ENCODE measurements at places on chromosomes 2 and 18. TPM values are rescaled to one million over a fixed set of nuclear protein-coding genes. Genes with fewer than 3 reads are reported as not detected.

The RNU2-63P gene
- total RNA-seq = 40.2 TPM

The NT5DC4 gene
- not detected for total RNA-seq

The UNC80 gene
- total RNA-seq = 0.03 TPM

The C1QL2 gene
- total RNA-seq = not detected

The KCTD1 gene
- 3.3 TPM for total RNA-seq

The FASTKD1 gene
- total RNA-seq = 42.1 TPM

The NEUROD1 gene
- total RNA-seq = not detected

The ANKRD30B gene
- not detected for total RNA-seq

The DYSF gene
- total RNA-seq = 0.16 TPM

The TYMS gene
- 54.5 TPM for total RNA-seq

The PRKAG3 gene
- not detected for total RNA-seq

The EFEMP1 gene
- 0.25 TPM for total RNA-seq

The DES gene
- 0.58 TPM for total RNA-seq

The POLR1A gene
- total RNA-seq = 81.4 TPM

The SLC14A1 gene
- total RNA-seq = not detected

The IL36G gene
- not detected for total RNA-seq

The MPP4 gene
- total RNA-seq = not detected

The CDK15 gene
- total RNA-seq = not detected

The BCL11A gene
- total RNA-seq = 0.38 TPM

The GALR1 gene
- not detected for total RNA-seq

The KLHL30 gene
- not detected for total RNA-seq

The SERPINB13 gene
- not detected for total RNA-seq

The UGP2 gene
- total RNA-seq = 47.7 TPM

The BIRC6 gene
- 66.6 TPM for total RNA-seq

The G6PC2 gene
- total RNA-seq = not detected

The THOC1 gene
- total RNA-seq = 51.6 TPM

The APLF gene
- 1.3 TPM for total RNA-seq

The FN1 gene
- 4.6 TPM for total RNA-seq

The TMEM17 gene
- 0.08 TPM for total RNA-seq

The MARCO gene
- total RNA-seq = not detected

The SERPINB10 gene
- 0.27 TPM for total RNA-seq

The POU3F3 gene
- total RNA-seq = not detected

The UGT1A5 gene
- not detected for total RNA-seq

All from activated T-cell treated with anti-CD3 and anti-CD28 coated beads, Interleukin-2, amount 50 U/mL, for 4 hours (primary cell).